CD14-positive monocyte (primary cell): ENCODE measurements at places on chromosomes 3 and 15.

GRCh38 chr15:98085003-98085639, 124.6 kb downstream of the ARRDC4 start:
- peak; percentile 48 for DNase-seq

GRCh38 chr3:156150434-156151066, 30.2 kb downstream of the KCNAB1 start:
- DNase-seq = peak; percentile 35

DNA sequence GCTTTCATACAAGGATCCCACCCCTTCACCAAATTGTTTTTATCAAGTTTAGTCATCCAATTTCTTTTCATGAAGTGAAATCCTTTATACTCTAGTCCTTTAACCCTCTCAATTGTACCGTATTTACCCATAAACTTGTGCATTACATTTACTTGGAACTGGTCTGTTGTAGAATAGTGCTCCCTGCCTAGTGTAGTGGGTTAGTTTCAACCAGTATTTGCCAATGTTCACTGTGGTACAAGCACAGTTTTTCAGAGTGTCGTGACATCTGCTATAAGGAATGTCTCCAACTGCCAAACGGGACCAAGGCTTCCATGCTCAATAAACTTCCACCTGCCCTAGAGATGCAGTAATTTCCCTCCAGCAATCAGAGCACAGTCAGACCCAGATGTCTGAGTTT, 211.9 kb downstream of the KCNAB1 start:
- no peak for DNase-seq

- no peak for DNase-seq
Measured at GRCh38 chr15:55775316-55775715, 32.4 kb upstream of the PRTG start.

DNA sequence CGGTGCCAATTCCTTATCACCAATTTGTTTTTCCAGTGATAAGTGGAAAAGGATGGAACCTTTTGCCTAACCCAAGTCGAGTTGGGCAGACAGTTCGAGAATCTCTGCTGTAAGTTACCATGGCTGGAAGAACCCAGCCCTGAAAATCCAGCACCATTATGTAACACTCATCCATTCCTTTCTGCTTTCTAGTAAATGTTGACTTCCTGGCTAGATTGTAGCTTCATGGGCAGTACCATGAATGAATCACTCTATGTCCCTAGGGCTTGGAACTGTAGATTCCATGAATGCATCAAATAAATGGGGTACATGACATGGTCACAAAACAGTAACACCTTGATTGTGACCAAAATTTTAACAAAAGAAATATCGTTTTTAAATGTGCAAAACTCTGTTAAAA, 14.0 kb downstream of the CHCHD4 start:
- DNase-seq = no peak

- DNase-seq = no peak
Measured at GRCh38 chr15:100468285-100468684, 60.5 kb downstream of the CERS3 start.
